Kidney epithelial cell (primary cell): ENCODE measurements at places on chromosomes 16 and 17. TPM values are rescaled to one million over a fixed set of nuclear protein-coding genes. Genes with fewer than 3 reads are reported as not detected.

GRCh38 chr16:86545954-86546637 lies 8.9 kb downstream of the MTHFSD start:
- DNase-seq = no peak

TAT gene
- total RNA-seq = 0.07 TPM in 1 of 2 replicates, not detected in the other

DNA sequence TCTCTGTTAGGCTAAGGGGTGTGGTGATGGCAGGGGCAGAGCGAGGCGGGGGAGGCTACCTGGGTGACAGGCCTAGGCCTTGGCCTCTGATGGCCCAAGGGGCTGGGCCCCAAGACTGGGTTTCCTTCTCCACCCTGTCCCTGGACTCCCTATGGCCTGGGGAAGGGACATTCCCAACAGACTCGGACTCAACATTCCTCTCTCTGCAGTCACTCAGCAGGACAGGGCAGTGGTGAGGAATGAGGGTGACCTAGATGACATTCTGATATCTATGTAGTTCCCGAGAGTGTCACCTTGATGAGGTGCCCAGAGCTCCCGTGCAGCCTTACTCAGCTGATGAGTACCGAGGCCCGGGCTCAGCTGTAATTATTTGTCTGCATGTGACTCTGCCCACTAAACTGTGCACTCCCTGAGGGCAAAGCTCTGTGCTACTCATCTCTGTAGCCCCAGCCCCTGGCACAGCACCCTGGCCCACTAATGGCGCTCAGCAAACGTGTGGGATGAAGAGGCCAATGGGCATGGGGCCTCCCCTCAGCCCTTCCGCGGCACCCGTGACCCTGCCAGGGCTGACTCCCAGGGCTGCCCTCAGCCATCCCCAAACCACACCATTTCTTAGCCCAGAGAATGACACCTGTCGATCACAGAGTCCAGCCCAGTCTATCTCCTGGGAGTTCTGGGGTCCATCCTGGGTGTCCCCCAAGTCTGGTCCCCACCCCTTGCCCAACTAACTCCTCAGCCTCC lies 2.2 kb downstream of the PLCD3 start:
- DNase-seq = no peak

- DNase-seq = no peak
Observed at GRCh38 chr17:57955183-57955931, at the start of gene CUEDC1. TSS of gene CUEDC1 (minus strand) at chr17:57955412. CDS start at chr17:57885564, 69,848 bp downstream.

GRCh38 chr17:79039886-79040285 lies 15.9 kb downstream of the C1QTNF1 start:
- no peak for DNase-seq

DNA sequence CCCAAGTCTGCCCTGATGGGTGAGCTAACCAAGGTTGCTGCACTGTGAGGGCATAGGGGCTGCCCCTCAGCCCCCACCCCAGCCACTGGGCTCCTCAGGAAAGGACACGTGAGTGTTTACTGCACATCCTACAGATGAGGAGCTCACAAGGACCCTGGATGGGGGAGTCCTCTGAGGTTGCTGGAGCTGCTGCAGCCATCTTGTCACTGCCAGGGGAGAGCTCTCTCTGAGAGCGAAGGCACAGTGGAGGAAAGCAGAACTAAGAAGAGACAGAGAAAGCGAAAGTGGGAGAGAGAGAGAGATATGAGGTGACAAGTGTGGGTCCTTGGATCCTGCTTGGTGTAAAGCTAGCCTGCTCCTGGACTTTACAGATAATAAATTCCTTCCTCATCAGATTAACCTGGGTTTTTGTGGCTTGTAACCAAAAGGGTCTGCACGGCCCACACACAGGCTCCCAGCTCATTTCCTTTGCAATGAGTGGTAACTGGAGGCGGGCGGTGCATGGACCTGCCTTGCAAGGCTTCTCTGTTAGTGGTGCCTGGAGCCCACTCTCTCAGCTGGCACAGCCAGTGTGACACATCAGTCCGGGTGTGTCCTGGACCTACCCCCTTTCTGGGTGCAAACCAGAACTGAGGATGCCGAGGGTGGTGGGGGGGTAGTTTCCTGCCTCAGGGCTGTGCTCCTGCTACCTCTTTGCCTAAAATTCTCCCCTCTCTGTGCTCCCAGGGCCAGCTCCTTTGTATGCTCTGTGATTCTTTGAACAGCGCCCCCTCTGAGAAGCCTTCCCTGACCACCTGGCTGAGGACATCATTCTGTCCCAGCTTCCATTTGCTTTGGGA lies 14.2 kb downstream of the SNX20 start:
- DNase-seq = no peak

DNA sequence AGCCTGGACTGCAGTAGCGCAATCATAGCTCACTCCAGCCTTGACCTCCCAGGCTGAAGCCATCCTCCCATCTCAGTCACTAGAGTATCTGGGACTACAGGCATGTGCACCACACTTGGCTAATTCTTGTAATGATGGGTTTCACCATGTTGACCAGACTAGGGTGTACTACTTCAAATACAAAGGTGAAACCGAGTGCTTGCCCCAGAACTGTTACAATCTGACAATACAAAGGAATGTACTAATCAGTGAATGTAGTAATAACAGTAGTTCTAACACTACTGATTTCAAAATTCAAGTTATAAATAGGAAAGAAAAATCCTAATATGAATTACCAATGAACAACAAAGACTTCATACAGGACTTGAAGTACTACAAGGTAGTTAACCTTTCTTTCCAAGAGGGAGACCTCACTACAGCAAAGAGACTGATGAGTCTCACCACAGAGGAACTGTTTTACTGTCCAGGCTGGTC lies 24.4 kb downstream of the CRK start:
- no peak for DNase-seq

GRCh38 chr16:53542283-53542682 lies 39.3 kb upstream of the AKTIP start:
- DNase-seq = no peak

GRCh38 chr17:76132574-76133338 lies 8.3 kb downstream of the FOXJ1 start:
- no peak for DNase-seq

RAPGEFL1 gene
- total RNA-seq = 2.3 and 3.4 TPM in 2 replicates

- no peak for DNase-seq
Observed at GRCh38 chr17:16477666-16478065, 14.3 kb downstream of the LRRC75A start.

- no peak for DNase-seq
Observed at GRCh38 chr17:44775838-44776621, 17.2 kb downstream of the ADAM11 start.

DNA sequence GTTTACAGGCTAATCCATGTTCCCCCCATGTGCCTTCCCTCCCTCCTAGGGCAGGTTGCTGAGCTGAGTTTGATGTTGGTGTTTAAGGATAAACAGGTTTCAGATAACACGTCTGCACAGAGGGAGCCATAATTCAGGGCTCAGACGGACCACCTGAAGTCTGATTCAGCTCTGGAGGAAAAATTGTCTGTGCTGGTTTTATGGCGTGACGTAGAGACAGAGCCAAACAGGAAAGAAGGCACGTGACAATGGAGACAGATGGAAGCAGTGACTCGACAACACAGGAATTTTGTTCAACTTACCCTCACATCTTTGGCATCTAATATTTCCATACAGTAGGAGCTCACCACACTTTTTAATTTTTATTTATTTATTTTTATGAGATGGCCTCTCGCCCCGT lies 10.7 kb upstream of the USP10 start:
- peak; percentile 71 for DNase-seq

SLC16A6 gene
- total RNA-seq = 0.38 and 1.3 TPM in 2 replicates

DNA sequence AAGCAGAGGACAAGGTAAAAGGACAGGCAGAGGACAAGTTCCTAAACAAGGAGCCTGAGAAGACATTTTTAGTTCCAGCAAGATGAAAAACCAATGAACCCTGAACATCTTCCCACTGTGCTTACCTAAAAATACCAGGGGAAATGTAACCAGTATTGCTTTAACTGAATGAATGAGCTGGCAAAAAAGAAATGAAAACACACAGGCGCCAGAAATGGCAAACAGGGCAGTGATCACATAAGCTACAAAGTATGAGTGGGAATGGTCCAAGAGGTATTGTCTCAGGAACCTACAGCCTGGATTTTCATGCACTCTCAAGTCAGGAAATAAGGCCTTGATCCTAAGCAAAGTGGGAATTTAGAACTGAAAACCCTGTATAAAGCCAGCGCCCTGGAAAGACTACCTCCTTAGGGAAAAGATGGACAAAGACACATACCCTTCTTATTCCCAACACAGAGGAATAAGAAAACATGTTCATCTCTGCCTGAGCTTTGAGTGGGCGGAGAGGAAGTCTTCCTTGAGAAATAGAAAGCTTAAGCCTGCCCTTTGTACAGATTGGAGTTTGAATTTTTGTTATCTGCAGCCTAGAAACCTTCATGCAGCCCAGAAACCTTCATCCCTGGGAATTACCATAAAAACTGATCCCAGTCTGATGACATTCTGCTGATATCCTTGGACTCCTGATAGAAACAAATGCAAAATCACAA lies 2.1 kb downstream of the CMTM2 start:
- DNase-seq = no peak

GRCh38 chr17:76462556-76463290 lies 4.7 kb upstream of the AANAT start:
- DNase-seq = no peak

- DNase-seq = no peak
Observed at GRCh38 chr17:183021-183420, 1.6 kb upstream of the DOC2B start.

DNA sequence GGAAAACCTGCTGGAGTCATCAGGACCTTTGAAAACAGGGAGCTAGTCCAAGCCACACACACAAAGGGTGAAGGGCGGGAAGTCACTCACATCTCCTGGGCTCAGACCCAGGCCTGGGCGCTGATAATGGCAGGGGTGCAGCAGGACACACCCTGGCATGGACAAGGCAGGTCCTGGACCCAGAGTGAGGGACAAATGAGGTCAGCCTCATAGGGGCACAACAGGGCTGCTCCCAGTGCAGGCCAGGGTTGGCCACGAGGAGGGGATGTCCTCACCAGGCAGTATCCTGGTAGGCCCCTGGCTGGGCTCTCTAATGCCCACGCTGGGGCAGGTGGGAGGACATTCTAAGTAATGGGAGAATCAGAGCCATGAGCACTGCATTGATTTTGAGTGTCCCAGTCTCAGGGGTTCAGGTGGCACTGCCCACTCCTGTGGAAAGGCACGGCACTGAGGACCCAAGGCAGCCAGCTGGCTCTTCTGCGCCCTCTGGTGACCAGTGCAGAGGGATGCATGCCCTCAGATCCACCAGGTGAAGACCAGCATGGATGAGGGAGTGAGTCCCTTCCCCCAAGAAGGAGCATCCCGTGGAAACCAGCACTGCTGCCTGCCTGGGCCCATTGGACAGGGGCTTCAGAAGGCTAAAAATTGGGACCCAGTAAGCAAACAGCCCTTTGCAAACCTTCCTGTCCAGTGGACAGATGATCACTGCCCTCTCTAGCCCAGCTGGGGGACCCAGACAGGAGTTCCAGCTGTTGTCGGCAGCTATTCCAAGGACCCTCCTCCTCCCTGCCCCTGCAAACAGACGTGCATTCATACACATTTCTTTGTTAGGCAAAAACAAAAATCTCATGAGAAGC lies 23.4 kb upstream of the SREBF1 start:
- no peak for DNase-seq

- DNase-seq = peak; percentile 82
Observed at GRCh38 chr17:43778337-43779144, at the start of gene DUSP3. TSS of gene DUSP3 (minus strand) at chr17:43778977. CDS start at chr17:43778924, 53 bp downstream.

GRCh38 chr17:30449480-30449879 lies 27.7 kb upstream of the GOSR1 start:
- no peak for DNase-seq

GRCh38 chr17:18975597-18975996 lies 23.6 kb downstream of the SLC5A10 start:
- DNase-seq = no peak
